Fibroblast of lung (primary cell): ENCODE measurements at places on chromosomes 7 and 10.
A peak's percentile ranks its signal among the peaks of the same experiment; 100 is the strongest.

DNA sequence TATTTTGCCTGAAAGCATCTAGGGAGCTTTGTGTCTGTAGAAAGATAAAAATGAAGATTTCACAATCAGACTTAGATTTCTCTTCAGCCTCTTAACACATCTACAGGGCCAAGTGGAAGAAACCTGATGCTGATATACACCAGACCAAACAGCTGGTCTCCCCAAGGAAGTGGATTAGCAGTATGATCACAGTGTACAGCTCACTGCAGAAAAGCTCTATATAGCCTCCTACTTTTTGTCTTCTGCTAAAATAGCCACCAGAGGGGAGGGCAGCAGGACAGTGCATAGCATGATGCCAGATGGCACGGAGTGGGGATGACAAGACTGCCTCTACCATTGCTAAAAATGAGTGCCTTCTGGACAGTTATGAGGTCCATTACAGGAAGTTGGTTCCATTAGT lies 16.0 kb downstream of the FAM13C start:
- no peak for DNase-seq

- DNase-seq: peak; percentile 89
These were observed 182.1 kb downstream of the ARID5B start for GRCh38 chr10:62083412-62084267.

GRCh38 chr7:104064969-104065387 lies 75.5 kb upstream of the RELN start:
- DNase-seq: no peak

GRCh38 chr7:80183900-80184685 lies 49.5 kb downstream of the GNAI1 start:
- DNase-seq: peak; percentile 13

GRCh38 chr10:37754538-37755323 lies 102.7 kb downstream of the ZNF248 start:
- no peak for DNase-seq

DNA sequence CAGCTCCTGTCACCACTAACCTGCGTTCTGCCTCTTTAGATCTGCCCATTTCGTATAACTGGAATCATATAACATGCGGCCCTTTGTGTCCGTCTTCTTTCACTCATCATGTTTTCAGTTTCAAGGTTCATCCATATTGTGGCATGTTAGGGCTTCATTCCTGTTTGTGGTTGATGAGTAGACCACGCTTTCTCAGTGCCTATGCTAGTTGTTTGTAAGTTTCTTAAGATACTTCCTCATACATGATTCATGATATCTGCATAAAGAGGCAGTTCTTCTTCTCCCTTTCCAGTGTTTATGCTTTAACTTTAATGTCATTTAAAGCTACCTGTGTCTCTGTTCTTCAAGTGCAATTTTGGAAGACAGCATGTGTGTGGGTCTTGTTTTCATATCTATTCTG lies 79.5 kb upstream of the FAM20C start:
- DNase-seq: no peak

- no peak for DNase-seq
These were observed 1.1 kb downstream of the NKX1-2 start for GRCh38 chr10:124448696-124449169.

DNA sequence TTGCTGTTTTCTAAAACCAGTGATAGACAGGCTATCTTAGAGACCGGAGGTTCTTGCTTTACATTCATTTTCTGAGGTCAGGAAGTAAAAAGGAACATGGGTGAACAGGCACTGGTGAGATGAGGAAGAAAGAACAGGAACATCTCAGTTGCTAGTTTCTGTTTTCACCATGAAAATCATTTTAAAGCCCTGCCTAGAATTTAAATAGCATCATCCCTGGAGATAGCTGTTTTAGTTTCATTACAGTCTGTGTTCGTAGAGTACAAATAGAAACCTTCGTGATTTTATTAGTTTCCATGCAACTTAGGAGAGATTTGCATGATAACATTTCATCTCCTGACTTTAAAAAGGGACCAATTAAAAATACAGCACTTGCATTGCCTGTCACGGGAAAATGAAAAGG lies 14.7 kb downstream of the KCNMA1 start:
- DNase-seq: no peak

GRCh38 chr10:104650072-104650471 lies 9.0 kb downstream of the SORCS3 start:
- no peak for DNase-seq

DNA sequence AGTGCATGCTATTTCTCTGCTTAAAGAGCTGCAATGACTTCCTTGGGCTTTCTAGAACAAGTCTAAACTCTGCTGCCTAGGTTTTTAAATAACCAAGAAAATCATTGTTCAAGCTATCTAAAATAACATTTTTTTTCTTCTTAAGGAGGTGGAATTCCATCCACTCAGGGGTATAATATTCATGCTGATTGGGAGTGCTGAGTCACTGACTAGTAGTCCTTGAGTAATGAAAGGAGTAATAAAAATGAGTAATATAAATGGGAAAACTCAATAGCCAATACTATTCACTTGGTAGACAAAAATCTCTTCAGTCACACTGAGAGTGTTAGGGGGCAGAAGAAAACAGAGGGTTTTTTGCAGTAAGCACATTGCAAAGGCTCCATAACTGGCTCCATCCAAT lies 72.0 kb downstream of the GFRA1 start:
- DNase-seq: peak; percentile 79

DNA sequence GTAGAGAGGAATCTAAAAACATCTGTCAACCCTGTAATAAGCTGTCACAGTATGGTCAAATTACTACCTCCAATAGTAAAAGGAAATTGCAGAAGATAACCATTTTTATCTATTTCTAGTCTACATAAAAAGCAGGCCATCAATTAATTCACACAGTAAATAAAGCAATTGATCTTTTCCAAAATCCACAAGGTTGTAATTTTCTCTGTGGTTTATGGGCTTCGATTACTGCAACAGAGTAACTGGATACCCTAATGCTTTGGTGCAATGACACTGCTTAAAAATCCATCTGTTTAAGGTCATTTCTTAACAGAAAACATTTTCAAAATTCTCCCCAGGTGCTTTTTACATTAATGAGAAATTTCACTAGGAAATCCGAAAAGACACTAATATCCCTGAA lies 23.9 kb downstream of the ESYT2 start:
- DNase-seq: no peak

GRCh38 chr10:16519908-16520861 lies 1.5 kb downstream of the C1QL3 start:
- no peak for DNase-seq

- DNase-seq: no peak
These were observed 384.9 kb downstream of the THSD7A start for GRCh38 chr7:11447106-11447505.

DNA sequence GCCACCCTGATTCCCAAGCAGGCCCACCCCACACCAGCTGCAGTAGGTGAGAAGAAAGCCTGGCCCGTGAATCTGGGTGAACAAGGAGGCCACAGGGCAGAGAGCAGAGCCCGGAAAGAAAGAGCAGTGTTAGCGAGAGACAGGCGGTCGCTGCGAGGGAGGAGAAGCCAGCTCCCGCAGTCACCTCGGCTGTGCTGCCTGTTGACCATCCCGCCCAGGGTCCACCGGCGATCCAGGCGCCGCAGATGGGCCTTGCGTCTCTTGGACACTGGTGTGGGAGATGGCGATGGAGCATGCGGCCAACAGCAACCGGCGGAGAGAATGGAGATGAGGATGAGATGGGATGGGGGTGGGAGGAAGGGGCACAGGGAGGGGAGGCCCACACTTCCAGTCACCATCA lies 128.8 kb downstream of the NEURL1 start:
- DNase-seq: no peak

DNA sequence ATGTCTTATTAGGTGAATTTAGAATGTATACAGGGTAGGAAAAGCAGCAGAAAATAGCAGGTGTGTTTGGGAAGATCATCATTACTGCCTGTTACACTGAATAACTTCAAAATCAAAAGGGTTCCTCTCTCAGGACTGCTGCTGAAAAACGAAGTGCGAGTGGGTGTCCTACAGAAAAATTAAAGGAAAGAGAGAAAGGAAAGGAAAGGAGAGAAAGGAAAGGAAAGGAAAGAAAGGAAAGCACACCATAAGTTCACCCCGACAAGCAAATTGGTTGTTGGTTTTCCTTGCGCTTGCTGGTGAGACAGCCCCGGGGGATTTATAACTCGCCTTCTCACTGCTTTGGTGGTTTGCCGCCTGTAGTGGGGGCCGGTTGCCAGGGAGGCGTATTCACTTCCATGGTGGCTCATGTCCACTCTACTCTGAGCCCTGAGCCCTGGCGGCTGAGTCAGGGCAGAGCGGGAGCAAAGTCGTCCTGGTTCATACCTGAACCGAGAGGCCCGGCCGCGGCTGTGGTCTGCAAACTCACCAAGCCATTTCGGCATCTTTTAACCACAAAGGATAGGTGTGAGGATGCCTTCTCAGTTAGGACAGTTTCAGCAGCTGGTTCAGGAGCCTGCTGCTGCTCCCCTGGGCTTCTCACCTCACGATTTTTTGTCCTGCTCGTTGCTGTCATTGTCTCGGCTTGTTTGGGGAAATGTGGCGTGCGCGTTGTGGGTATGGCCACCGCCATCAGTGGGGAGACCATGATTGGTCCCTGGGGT lies 26.1 kb downstream of the INPP5A start:
- DNase-seq: peak; percentile 62

GRCh38 chr7:130201796-130202195 lies 3.4 kb downstream of the TMEM209 start:
- no peak for DNase-seq

DNA sequence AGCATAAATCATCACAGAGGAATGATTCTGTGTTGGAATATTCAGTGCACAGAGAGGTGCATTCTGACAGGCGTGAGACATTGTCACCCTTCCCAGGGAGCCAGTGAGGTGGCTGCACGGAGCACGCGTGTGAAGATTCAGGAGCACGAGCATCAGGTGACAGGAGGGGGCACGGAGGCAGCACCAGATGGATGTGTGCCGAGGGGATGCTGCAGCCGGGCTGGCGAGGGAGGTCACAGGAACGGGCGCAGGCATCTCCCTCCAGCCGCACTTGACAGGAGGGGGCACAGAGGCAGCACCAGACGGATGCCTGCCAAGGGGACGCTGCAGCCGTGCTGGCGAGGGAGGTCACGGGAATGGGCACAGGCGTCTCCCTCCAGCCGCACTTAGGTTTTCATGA lies 66.5 kb downstream of the DIP2C start:
- DNase-seq: no peak

DNA sequence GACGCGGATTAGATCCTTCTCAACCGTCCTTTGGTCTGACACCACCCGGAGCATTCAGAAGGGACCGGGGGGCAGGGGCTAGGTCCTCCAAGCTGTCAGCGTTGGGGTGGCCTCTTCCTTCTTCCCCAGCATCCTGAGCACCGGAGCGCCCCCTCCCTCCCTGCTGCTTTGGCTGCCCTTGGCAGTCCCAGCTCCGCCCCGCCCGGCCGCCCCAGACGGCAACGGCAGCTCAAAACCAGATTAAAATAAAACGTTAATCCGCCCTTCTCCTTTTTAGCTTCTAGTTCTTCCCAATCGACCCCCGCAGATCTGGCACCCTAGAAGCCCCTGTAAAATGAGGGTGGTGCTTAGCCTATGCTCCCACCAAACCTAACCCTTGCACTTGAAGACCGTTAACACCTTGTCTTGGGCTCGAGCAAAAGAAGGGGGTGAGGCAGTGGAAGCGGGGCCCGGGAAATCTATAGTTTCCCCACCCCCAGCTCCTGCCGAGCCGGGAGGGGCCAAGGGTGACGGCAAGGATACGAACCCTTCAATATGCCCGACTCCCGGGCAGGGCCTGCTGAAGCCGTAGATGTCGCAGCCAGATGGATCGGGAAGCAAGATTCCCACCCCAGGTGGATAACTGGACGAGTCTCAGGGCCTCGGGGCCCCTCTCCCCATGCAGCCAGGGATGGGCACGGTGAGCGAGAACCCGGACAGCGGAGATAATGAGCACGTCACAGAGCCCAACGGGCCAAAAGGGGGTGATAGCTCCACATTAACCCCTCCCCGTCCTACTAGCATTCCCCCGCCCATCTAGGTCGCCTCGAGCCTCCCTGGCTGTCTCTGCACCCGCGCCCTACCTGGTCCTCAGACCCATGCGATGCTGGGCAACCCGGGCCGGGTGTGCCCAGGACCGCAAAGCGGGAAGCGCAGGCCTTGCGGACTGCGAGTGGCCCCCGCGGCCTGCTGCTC lies 169.7 kb downstream of the NRF1 start:
- no peak for DNase-seq

- no peak for DNase-seq
These were observed 99.1 kb downstream of the GRID1 start for GRCh38 chr10:86267286-86268195.

GRCh38 chr10:114223066-114223465 lies 16.0 kb upstream of the VWA2 start:
- DNase-seq: no peak

GRCh38 chr10:5840314-5841307 lies 27.4 kb upstream of the GDI2 start:
- peak; percentile 25 for DNase-seq

DNA sequence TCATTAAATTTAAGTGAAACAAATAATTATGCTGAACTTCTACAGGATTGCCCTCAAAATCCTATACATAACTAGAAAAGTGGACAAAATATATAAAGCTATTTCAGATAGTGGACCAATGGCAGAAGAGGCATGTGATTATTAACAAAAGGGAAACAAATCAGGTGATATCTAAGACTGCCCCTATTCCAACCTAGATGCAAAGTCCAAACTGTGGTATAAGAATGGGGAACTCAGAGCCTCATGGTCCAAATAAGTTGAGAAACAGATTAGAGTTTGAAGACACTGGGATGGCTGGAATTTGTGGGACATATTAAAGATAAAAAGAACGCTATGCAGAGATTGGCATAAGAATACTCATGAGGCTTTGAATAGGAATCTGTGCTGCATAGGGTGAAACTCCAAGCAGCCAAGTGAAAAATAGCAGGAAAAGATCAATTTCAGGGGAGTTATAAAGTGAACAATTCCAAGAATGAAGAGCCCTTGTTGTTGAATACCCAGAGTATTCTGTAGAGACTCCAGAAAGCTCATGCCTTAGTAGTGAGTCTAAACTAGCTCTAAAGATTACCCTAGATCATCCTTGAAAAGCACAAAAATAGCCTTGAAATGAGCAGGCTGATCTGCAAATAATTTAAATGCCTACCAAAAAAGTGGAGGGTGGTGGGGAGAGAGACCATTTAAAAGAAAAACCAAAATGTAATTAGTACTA lies 152.4 kb downstream of the IMMP2L start:
- DNase-seq: peak; percentile 78

GRCh38 chr7:72223351-72223750 lies 188.8 kb downstream of the CALN1 start:
- no peak for DNase-seq

DNA sequence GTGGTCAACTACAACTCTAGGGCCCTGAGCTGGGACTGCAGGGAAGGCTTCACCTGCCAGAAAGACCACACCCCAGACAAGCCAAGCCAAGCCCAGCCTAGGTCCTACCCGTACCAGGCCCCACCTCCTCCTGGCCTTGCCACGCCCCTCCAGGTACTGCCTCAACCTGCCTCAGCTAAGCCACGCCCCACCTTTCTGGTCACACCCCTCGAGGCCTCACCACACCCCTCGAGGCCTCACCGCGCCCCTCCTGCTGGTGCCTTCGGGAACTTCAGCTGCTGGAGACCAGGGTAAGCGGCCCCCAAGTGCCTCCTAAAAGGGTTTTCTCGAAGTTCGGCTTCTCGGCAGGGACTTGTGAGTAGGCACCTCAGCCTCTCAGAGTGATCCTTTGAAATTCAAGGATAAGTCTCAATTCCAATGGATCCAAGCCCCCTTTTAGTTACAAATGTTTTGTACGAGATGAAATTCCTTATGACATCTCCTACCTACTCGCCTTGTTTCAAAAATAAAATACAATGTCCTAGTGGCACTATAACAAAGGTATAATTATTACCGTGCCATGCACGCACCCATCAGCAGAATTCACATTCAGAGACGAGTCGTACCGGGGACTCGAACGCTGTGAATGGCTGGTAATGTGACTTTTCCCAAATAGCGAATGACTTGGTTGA lies 171.2 kb downstream of the ARHGAP21 start:
- DNase-seq: no peak
